IPS DF 6.9 (cell line): ENCODE measurements at places on chromosomes 3 and 15.

DNA sequence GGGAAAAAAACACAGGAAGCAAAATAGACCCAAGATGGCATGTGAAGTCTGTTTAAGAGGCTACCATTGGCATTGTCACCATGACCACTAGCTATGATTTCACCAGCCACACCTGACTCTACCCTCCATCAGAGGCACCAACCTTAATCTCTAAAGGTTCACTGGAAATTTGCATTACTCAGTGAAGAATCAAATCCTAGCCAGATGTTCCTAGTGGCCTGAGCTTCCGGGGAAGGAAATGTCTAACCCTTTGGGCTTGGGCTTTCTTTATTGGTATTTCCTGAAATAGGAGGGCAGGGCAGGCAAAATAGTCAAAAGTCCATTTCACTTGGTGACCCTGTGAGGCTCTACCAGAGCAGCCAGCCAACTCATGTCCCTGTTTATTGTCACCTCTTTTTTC is 110.9 kb upstream of the PHLDB2 start:
- H3K4me3 ChIP-seq = no peak overlapping the region
- peaks cover 1% of the 10 kb centered on the region; the same call in 1 of the 2 replicates for H3K4me1 ChIP-seq
- H3K27me3 ChIP-seq = no peaks in the 10 kb centered on the region
- H3K36me3 ChIP-seq = no peaks in the 10 kb centered on the region
- no peak overlapping the region for H3K27ac ChIP-seq

DNA sequence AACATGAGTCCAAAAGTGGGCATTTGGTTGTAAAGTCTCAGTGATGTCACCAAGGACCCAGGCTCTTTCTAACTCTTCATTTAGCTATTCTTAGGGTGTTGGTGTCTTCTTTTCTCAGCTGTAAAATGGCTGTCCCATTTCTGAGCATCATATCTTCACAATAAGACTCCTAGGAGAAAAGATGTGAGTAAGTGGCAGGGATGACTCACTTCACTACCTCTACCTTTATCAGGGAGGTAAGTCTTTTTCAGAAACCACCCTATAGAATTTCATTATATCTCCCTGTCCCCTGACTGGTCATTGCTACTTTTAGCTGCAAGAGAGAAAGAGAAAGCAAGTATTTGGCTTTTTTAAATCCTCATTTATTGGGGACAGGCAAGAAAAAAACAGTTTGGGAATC is 300.2 kb upstream of the RBMS3 start:
- H3K36me3 ChIP-seq = no peaks in the 10 kb centered on the region
- no peak overlapping the region for H3K4me3 ChIP-seq
- DNase-seq = no peak
- H3K4me1 ChIP-seq = no peaks in the 10 kb centered on the region
- no peaks in the 10 kb centered on the region for H3K27me3 ChIP-seq

- H3K27ac ChIP-seq = no peak overlapping the region
- H3K36me3 ChIP-seq = no peaks in the 10 kb centered on the region; the same call in 1 of the 2 replicates
These were observed 295.0 kb upstream of the MDFIC2 start for GRCh38 chr3:70607469-70607868.

DNA sequence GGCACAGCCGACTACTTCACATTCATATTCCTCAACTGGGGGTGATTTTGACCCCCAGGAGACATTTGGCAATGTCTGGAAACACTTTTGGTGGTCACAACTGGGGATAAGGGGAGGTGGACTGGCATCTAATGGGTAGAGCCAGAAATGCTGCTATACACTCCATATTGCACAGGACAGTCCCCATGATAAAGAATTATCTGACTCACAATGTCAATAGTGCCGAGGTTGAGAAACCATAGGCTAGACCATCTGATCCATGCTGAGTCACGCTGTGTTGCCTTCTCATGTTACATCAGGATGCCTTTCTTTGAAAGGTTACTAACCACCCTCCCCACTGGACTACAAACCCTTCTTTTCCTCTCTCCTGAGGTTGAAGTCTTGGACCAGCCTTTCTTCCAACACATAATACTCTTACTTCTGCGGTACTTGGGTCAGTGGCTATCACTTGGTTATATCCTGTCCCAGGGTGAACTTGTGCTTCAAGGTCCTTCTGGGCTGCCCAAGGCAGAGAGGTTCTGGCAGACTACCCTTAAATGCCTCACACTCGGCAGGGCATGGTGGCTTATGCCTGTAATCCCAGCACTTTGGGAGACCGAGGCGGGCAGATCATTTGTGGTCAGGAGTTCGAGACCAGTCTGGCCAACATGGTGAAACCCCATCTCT is 68.8 kb downstream of the CTNNB1 start:
- H3K27me3 ChIP-seq = no peaks in the 10 kb centered on the region
- H3K4me3 ChIP-seq = no peak overlapping the region
- H3K27ac ChIP-seq = no peak overlapping the region

DNA sequence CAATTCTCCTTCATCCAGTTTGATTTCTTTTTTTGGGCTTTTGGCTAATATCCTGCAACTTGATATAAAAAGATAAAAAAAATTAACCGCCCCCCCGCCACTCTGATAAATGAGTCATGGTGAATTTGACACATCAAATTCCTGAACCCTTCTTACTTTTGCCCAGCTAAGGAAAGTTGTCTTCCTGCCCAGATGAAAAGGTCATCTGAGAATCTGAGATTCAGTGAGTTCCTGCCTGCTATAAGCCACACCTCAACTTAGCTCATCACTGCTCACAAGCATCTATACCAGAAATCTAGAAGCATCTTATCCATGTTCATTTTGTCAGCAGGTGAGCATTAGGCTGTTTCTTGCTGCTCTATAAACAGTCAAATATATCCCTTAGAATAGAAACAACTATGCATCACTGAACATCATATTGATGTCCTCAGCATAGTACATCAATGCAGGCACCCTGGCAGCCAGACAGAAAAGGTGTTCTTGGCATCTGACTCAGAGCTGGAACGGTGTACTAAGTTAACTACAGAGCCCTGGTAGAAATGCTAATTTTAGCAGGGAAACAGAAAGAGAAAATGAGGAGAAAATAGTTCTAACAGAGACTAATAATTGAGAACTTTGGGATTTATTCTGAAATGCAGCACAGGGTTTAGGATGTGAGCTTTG is 77.1 kb downstream of the SEMA6D start:
- no peak overlapping the region for H3K4me3 ChIP-seq
- H3K4me1 ChIP-seq = no peaks in the 10 kb centered on the region
- DNase-seq = no peak
- no peak overlapping the region for H3K27ac ChIP-seq

DNA sequence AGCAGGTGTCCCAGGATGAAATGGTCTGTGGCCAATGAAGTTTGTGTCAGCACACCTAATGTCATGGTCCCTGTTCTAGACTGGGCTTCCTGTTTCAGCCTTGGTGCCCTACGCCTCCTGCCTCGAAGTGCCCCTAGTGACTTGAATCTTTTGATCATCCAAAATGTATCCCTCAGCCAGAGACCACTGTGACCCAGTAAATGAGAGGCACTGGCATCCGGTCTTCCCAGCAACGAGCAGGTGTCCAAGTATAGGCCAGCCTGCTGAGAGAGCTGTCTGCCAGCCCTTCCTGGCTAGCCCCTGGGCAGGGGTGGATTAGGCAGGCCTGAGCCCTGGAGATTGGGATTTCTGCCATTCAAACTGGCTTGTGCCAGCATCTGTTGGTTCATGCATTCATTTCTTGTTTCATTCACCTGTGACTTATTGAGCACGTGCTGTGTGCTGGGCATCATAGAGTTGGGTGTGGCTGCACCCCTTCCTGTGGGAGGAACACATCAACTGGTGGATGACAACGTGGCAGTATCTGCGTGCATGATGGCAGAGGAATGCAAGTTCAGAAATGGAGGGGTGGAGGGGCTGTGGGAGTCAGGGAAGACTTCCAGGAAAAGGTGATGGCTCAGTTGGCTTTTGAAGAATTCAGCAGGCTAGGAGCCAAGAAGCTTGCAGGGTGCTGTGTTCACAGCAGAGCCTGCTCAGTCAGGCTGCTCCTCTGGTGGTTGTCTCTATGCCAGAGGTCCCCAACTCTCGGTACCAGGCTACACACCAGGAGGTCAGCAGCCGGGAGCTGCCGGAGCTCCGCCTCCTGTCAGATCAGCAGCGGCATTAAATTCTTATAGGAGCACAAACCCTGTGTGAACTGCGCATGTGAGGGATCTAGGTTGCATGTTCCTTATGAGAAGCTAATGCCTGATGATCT is 21.6 kb downstream of the ESYT3 start:
- no peak for DNase-seq
- no peak overlapping the region for H3K4me3 ChIP-seq
- 0 out of 2 replicates have a peak, but pooled peaks cover 3% of the 10 kb centered on the region for H3K4me1 ChIP-seq
- no peaks in the 10 kb centered on the region for H3K27me3 ChIP-seq
- H3K27ac ChIP-seq = no peak overlapping the region
- peaks cover 7% of the 10 kb centered on the region; the same call in 1 of the 2 replicates for H3K36me3 ChIP-seq

- no peak overlapping the region for H3K4me3 ChIP-seq
- H3K27ac ChIP-seq = no peak overlapping the region
- no peaks in the 10 kb centered on the region for H3K4me1 ChIP-seq
- H3K27me3 ChIP-seq = no peaks in the 10 kb centered on the region
- H3K36me3 ChIP-seq = no peaks in the 10 kb centered on the region
These were observed 45.3 kb upstream of the INO80 start for GRCh38 chr15:41161336-41161735.

DNA sequence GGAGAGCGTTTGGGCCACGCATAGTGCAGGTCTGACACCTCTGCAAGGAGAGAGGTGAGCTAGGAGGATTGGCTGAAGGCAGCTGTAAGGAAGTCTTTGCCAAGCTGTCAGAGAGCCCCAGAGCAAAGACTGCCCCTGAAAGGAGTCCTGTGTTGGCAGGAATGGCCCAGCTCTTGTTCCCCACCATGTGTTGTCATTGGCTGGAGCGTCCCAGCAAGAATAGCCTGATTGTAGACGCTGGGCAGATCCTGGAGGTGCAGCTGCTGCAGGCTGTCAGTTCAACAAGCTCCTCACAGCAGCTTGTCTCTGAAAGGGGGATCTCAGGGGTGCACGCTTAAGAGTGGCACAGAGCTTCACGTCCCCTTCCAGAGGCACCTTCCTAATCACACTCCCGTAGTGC is 237.6 kb downstream of the FEZF2 start:
- H3K4me1 ChIP-seq = no peaks in the 10 kb centered on the region
- no peak for DNase-seq
- no peaks in the 10 kb centered on the region for H3K27me3 ChIP-seq
- H3K27ac ChIP-seq = no peak overlapping the region
- no peak overlapping the region for H3K4me3 ChIP-seq

DNA sequence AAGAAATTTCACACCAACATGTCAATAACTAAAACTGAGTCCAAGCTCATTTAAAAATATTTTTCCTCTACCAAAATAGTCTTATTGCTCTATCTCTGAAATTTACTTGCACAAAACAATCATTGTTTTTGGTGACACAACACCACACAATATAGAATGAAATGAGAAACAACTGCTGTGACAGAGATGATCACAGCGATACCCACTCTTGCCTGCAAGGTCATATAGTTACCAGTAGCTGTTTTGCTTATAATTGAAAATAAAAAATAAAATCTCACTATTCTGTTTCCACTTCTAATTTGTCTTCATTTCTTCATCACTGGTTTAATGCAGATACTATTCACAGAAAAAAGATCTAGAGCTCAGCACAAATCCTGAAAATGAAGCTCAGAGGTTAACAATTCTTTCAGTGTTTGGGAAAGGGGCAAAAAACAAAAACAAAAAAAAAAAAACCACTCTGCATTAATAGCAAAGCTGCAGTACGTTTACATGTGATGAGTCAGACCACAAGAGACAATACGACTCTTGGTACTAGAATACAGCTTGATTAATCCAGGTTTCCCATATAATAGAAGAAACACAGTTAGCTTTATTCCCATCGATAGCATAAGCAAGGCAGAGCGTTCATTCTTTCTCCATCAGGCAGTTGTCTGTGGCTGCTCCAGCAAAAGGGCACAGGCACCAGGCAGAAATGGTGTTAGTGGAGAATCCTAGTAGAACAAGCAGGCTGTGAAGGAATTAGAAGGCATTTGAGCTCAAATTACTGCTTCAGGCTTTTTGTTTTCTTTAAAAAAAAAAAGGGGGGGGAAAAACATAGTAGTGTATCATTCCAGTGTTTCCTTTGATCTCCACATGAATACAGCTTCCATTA is 773 bp downstream of the ANKRD28 start:
- no peak for DNase-seq
- no peaks in the 10 kb centered on the region for H3K27me3 ChIP-seq
- H3K4me3 ChIP-seq = no peak overlapping the region

DNA sequence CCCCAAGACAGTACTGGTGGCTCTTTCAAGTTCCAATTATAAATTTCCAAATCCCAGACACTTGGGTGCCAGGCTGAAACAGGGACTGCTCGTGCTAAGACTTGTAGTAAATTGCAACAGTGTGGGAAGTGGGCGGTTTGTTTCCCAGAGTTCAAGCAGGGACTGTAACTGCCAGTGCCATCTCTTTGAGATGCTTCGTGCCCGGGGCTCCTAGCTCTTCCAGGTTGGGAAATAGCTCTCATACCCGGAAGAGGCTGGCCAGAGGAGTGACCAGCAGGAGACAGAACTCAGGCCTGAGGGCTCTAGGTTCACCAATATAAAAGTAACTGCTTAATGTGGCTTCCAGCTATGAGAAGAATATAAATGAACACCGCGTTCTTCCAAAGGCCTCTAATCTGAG is 54.0 kb upstream of the NEO1 start:
- no peaks in the 10 kb centered on the region for H3K4me1 ChIP-seq
- no peak for DNase-seq
- no peaks in the 10 kb centered on the region for H3K36me3 ChIP-seq
- no peak overlapping the region for H3K27ac ChIP-seq
- H3K4me3 ChIP-seq = no peak overlapping the region

DNA sequence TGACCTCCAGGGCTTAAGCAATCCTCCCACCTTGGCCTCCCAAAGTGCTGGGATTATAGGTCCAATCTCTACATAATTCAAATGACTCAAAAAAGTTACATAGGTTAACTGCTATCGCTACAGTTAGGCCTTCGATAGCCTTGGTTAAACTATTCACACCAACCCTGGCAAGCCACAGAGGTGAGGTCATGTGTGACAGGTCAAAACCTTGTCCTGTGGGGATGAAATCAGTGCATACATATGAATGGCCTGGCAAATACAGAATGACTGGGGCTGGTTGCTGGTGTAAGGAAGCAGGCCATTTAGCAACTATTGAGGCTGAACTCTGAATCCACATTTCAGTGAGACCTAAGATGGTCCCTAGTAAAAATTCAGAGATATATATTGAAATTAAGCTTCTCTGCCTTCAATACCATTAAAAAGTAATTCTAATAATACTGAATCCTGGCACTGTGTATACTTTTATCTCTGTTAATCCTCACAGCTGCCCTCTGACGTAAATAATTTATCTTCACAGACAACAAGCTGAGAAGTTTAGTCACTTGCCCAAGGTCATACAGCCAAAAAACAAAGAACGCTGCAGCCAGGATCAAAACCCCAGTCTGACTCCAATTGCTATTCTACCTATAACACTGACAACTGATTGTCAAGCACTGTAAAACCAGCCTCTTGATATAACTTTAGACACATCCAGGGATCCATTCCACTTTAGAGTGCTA is 35.3 kb downstream of the MKRN2 start:
- no peaks in the 10 kb centered on the region for H3K4me1 ChIP-seq
- peaks cover 19% of the 10 kb centered on the region; the same call in 1 of the 2 replicates for H3K36me3 ChIP-seq
- DNase-seq = no peak
- no peaks in the 10 kb centered on the region for H3K27me3 ChIP-seq
